Neural progenitor cell (in vitro differentiated cells): ENCODE measurements at places on chromosomes 3 and 15.

- DNase-seq = no peak
These were observed 17.2 kb upstream of the RAP2B start for GRCh38 chr3:153144779-153145178.

DNA sequence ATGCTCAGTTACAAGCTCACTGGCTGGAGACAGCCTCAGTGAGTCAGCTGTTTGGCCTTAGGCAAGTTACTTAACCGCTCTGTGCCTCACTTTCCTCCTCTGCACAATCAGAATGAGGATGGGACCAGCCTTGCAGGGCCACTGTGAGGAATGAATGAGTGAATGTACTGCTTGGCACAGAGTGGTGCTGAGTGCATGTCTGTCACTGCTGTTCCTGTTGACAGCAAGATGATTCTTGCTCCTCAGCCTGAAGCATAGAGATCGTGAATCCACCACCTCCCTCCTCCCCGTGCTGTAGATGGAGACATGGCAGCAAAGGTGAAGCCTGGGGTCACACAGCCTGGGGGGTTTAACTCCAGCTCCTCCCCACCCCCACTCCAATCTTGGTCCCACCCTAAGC lies 14.6 kb upstream of the GRIP2 start:
- DNase-seq = no peak

DNA sequence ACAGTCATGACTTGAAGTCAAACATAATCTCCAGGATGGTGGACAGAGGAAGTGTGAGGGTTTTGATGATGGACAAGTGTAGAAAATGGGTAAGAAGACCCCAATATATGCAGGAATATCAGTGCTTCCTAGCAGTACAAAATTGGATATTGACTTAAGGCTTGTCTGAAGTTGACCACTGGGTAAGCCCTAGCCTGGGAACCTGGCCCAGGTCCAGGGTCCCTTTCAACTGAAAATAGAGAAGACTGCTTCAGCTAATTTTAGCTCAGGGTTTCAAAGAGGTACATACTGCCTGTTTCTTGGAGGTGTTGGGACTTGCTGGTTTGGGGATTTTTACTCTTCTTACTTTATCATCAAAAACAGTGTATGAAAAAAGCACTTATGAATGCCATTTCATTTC lies 4.7 kb downstream of the NR1D2 start:
- DNase-seq = no peak

DNA sequence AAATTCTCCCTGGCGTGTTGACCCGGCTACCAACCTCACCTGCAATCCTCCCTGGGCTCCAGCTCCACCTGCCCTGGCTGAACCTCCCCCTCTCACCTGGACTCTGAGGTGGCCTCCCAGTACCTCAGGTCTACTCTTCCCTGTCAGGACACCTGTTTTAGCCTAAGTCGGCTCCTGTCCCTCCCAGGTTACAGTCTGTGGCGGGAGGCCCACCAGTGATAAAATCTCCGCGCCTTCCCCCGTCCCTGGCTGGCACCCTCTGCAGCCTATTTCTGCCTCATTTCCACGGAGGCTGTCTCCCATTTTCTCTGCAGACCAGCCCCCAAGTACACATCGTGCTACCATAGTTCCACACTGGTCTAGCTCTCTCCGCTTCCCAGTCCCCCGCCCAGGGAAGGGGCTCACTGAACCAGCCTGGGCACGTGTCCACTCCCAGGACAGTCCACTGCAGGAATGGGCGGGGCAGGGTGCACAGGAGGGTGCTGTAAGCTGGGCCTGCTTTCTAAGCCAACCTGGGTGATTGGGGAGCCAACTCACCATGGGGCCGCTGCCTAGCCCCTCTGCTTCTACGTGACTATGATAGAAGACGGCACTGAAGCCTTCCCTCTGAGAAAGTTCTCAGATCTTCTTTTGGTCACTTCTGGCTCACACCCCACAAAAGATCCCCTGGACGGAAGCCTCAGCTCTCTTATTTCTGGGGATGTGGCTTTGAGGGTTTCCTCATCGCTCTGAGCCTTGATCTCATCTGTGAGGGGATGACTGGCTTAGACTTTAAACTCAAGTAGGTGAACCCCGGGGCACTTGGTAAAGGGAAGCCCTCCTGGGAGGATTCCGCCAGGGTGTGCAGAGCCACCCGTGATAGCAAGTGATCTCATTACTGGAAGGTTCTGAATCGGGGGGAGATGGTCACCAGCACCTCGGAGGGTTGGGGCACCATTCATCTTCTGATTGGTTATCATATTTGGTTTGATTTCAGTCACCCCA lies 96.6 kb downstream of the NSMCE3 start:
- DNase-seq = no peak

- no peak for DNase-seq
These were observed 793 bp downstream of the PCOLCE2 start for GRCh38 chr3:142888099-142888480.

- DNase-seq = no peak
These were observed 7.7 kb upstream of the AMOTL2 start for GRCh38 chr3:134381831-134382442.

DNA sequence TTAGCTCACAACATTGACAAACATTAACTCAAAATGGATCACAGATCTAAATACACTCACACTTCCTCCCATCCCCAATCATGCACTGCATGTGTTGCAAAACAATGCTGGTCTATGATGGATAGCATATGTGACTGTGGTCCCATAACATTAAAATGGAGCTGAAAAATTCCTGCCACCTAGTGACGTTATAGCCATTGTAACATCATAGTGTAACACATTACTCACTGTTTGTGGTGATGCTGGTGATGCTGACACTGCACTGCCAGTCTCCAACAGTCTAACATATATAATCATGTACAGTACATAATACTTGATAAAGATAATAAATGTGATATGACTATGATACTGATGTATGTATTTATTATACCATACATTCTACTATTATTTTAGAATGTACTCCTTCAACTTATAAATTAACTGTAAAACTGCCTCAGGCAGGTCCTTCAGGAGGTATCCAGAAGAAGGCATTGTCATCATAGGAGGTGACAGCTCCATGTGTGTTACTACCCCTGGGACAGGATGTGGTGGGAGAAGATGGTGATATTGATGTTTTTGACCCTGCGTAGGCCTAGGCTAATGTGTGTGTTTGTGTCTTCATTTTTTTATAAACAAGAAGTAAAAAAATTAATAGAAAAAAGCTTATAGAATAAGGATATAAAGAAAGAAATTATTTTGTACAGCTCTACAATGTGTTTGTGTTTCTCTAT lies 41.3 kb downstream of the TXNRD3 start:
- no peak for DNase-seq

GRCh38 chr3:134350861-134351311 lies 23.4 kb downstream of the AMOTL2 start:
- DNase-seq = no peak

DNA sequence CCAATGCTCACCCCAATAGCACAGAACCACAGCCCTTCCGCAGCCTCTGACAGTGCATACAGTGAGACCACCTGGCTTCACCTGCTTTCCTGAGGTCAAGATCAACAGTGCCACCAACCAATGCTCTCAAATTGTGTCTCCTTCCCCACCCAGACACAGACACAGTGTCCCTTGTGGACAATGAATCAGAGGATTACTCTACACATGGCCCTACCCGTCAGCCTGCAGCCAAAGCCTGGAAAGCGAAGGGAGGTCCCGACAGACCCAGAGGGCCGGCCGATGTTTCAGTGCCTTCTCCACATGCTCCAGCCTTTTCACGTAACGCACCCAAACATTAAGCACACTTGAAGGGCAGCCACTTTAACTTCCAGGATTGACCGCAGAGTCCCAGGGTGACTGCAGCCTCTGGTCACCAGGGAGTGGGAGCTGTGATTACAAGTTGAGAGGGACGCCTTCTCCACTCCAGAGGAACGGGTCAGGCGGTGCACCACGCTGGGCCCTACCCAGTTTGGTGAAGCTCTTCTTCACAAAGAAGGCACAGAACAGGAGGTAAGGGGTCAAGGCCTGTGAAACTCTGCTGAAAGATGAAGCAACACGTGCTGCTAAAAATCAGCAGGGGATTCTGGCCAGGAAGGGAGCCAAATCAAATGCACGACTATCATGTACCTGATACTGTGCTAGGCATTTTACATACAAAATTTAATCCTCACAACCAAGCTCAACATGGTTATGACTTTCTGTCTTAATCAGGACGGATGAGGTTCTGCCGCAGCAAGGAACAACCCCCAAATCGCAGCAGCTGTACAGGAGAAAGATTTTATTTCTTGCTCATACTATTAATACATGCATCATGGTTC lies 17.2 kb downstream of the KLHL25 start:
- no peak for DNase-seq

- no peak for DNase-seq
These were observed 84.0 kb downstream of the LIPC start for GRCh38 chr15:58515807-58516206.

GRCh38 chr3:106206146-106206545 lies 337.3 kb upstream of the CBLB start:
- no peak for DNase-seq

DNA sequence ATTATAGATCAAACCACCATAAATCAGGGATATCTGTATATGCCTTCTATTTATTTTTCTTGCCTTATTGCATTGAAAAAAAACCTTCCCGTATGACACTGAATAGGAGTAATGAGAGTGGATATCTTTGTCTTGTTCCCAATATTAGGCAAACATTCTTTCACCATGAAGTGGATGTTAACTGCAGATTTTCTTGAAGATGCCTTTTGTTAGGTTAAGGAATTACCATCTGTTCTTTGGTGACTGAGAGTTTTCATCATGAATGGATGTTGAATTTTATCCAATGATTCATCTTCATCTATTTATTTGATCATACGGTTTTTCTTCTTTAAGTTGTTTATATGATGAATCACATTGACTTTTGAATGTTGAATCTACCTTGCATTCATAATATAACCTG lies 47.1 kb upstream of the MECOM start:
- no peak for DNase-seq
